Panc1 (cell line): ENCODE measurements at places on chromosomes 5 and 9. TPM values are rescaled to one million over a fixed set of nuclear protein-coding genes. Genes with fewer than 3 reads are reported as not detected.

- no peak for DNase-seq
These were observed 4.3 kb upstream of the TRIO start for GRCh38 chr5:14138608-14139540.

DNA sequence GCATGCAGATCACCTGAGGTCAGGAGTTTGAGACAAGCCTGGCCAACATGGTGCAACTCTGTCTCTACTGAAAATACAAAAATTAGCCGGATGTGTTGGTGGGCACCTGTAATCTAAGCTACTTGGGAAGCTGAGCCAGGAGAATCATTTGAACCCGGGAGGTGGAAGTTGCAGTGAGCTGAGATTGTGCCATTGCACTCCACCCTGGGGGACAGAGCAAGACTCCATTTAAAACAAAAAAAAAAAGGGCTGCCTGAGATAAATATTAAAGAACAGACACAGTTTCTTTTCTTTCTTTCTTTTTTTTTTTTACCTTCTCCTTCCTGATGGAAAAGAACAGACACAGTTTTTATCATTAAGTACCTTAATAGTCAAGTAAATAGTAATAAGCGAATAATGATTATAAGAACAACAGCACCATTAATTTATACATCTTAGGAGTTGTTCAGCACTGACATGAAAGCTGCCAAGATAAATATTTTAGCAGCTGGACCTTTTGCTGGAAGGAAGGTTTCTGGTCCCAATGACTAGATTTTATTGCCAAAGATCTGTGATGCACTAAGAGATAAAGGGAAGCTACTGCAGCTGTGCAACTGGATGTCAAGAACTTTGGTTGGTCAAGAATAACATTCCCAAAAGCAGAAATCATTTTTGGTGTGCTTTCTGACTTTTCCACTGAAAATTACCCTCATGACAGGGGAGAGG lies 7.0 kb downstream of the CENPP start:
- no peak for DNase-seq

DNA sequence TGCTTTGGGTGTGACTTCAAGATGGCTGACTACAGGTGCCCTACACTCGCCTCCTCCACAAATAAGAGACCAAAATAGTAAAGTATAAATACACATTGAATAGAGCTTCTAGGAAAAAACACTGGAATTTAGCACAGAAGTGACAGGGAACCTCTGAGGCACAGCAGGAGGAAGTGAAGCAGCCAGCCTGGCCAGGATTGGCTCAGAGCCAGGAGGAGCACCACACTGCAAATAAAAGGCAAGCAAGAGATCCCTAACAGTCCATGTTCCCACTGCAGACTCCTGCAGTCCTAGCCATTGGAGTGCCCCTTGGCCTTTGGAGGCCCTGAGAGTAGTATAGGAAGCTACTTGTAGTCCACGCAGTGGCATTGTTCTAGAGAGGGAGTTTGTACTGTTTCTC lies 186.7 kb upstream of the TLX3 start:
- DNase-seq, result no peak

DNA sequence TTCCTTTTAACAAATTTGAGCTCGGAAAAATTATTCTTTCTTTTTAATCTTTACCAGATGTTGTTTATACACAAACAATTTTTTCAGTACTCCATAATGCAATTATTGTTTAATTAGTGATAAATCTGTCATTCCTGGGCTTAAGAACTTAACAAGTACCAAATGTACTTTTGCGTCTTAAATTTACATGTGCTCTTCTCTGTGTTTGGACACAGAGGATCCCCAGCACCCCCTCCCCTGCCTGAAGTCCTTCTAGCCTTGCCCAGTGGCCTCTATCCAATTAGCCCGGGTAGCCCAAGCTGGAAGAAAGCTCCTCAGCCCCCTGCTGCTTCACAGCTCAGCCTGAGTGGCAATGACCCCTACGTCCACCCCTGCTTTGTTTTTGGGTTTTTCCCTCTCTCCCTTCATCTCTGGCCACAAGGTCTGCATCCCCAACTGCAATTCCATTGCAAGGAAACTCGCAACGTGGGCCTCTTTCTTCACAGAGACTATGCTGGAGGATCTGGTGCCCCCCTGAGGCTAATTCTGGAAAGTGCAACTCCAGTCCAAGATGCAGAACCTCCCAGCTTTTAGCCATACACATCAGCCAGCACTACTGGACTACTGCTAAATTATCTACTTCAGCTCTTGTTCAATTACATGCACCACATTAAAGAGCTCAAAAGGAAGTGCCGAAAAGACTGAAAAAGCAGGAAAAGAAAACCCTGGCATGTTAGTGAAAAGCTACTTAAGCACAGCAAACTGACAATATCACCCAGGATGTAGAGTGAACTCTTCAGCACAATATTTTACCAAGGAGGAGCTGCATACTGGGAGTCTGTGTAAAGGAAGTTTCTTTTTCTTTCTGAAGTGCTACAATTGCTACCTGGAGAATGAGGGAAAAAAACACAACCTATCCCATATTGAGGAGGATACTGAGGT lies 186.2 kb downstream of the FANCC start:
- DNase-seq, result peak; percentile 22

DNA sequence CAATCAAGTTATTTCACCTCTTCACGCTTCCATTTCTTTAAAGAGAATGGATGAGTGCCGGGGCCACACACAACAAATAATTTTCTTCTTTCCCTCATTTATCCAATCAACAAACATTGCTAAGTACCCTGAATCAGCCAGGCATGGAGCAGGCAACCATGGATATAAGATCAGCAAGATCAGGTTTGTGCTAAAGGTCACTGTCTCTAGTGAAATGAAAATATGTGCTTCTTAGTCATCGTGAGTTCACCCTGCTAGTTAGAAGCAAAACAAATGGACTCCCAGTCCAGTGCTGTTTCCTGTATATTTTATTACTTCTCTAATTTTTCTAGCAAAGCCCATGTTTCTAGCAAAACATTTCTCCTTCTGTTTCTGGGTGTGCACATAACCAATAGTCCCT lies 629.2 kb downstream of the BNC2 start:
- DNase-seq, result no peak

GRCh38 chr9:84397822-84398221 lies 57.3 kb upstream of the SLC28A3 start:
- DNase-seq, result no peak

- no peak for DNase-seq
These were observed 399.4 kb downstream of the CTNND2 start for GRCh38 chr5:11504886-11505193.

GRCh38 chr5:17020678-17021601 lies 84.9 kb upstream of the MYO10 start:
- no peak for DNase-seq

GRCh38 chr9:122202111-122202510 lies 26.6 kb downstream of the LHX6 start:
- DNase-seq, result no peak

- no peak for DNase-seq
These were observed 107.9 kb downstream of the DCP2 start for GRCh38 chr5:113084402-113085083.

GRCh38 chr5:93191035-93191817 lies 389.8 kb downstream of the NR2F1-AS1 start:
- no peak for DNase-seq

DNA sequence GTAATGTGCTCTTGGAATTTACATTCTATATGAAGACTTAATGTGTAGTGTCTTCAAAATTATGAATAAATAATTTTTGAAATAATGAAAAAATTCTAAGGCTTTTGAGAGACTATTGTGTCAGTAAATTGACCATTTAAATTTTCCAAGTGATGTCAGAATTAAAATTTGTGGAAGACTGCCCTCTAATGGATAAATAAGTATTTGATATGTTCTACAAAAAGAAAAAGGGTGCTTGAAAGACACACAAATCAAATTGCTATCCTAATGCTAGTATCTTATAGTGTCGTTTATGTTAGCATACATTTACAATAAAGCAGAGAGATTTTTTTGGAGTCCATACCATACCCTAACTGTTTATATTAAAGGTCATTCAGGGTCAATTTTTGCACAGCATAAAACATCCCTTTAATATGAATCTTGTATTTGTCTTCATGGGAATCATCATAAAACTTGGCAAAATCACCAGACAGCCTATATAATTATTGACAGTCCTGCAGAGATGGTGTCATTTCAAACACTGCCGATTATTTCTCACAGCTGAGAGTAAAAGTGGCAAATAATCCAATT lies 120.8 kb upstream of the SLC27A6 start:
- no peak for DNase-seq

DNA sequence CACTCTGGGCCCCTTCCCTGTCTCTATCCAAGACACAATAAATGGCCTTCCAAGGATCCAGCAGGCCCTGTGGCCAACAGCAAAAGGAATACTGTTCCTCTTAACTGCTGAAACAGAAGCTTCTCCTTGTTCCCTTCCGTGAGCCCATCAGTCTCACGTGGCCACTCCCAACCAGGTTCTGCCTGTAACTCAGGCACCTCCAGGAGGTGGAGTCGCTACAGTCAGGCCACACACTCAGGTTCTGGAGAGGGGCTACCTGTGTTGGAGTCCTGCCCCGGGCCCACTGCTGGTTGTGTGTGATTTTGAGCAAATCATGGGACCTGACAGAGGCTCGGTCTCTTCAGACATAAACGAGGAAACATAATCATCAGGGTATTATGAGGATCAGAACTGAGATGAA lies 10.3 kb downstream of the FAT2 start:
- DNase-seq, result no peak

DNA sequence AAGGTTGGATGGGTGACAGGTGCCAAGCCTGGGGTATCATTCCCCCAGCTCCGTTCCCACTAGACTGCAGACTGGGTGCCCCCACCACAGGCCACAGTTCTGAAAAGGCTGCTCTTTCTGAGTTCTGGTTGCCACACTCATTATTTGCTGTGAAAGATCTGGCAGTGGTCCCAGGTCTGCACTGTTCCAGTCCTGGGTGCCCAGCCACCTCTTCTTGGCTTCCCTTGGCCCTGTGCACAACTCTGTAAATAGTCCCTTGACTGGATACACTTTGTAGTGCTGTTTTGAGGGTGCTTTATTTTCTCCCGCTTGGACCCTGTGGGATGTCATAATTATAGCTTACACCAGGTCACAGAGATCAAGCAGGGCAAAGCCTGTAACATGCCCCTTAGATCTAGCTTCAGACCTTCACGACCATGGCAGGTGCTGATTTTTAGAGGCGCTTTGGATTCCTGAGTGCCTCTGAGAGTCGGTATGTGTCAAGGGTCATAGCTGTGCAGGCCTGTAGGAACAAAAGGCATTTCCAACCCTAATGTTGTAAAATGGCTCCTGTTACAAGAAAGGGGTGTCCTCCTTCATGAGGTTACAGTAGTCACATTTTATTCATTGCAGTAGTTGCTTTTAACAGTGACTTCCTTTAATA lies 344.9 kb downstream of the ICE1 start:
- no peak for DNase-seq

DNA sequence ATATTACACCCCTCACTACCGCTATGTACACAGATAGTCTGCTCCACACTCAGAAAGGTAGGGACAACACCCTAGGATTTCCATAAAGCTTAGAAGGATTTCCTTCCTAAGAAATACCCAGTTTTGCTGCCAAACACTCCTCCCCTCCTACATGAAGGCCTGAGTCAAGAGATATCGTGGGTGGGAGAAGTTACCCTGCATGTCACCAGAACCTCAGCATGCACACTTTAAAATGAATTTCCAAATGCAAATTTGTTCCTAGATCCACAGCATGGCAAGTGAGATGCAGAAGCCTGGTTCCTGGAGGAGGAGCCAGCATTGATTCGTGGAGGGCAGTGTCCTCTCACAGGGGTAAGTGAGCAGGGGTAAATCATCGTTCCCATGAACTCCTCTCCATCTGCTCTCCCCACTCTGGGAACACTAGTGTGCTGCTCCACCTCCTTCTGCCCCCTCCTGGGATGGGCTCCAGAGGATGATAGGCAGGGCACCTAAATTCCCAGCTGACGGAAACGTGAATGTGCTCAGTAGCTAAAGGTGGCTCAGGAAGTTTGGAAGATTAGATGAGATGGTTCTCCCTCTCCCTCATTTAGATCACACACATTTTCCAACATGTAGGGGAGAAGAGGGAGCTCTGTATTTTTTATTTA lies 76.7 kb downstream of the PDE4D start:
- DNase-seq, result no peak

DNA sequence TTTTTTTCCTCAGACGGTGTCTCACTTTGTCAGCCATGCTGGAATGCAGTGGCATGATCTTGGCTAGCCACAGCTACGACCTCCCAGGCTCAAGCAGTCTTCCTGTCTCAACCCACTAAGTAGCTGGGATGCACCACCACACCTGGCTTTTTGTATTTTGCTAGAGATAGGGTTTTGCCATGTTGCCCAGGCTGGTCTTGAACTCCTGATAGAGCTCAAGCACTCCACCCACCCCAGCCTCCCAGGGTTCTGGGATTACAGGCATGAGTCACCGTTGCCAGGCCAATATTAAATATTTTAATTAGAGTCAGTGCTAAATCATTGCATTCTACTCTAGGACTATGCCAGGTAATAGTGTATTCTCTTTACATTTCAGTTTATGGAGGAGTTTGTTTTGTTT lies 41.5 kb downstream of the UBE2R2 start:
- DNase-seq, result no peak

DNA sequence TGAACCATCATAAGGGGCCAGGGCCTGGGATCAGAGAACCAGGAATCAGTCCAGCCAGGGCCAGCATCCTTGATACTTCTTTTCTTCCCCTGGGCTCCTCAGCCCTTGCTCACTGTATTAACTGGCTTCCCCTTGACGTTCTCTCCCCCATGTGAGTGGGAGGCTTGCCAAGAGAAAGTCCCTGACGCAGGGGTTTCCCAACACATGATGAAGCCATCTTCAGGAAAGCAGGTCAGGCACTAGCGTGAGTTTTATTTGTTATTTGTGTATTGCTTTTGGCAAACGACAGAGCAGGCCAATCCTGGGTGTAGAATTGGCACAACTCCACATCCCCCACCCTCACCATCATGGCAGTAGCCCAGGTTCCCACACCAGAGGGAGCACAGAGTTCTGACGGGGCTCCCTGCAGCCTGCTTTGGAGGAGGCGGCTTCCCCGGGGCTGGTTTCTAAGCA lies 165.5 kb upstream of the NFIL3 start:
- DNase-seq, result no peak

- DNase-seq, result no peak
These were observed 14.5 kb downstream of the CDKN2AIPNL start for GRCh38 chr5:134397196-134397595.

DNA sequence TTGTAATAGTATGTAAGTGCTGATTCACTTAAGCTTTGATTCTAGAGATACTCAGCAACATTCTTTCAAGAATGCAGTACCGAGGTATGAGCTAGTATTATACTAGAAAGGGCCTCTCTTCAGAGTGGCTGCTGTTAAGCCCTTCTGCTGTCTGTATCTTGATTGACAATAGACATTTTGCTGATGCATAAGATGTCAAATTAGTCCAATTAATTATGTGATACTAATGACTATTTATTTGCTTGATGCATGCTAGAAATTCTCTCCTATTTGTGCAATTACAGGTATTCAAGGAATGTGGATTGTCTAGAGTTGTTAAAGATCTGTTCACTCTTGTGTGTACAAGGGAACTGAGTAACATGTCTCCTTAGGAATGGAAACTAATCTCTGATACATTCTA lies 92.3 kb upstream of the PTGER4 start:
- no peak for DNase-seq

- no peak for DNase-seq
These were observed 16.8 kb downstream of the KLF4 start for GRCh38 chr9:107472581-107473340.

Gene PLAC8L1
- 0.49 TPM for total RNA-seq

Gene ADAMTSL1
- total RNA-seq, result not detected

Gene PTGR1
- 46.0 TPM for total RNA-seq

Gene CNTLN
- total RNA-seq, result not detected

Gene PCDHA6
- 0.31 TPM for total RNA-seq

Gene TMEM245
- 54.0 TPM for total RNA-seq

Gene IGIP
- 7.7 TPM for total RNA-seq

Gene IFNK
- total RNA-seq, result not detected

Gene ANKRD55
- not detected for total RNA-seq

Gene MEGF10
- not detected for total RNA-seq

Gene CER1
- total RNA-seq, result not detected
